ENCODE measurements at places on chromosomes 7 and 10. TPM values are rescaled to one million over a fixed set of nuclear protein-coding genes. Genes with fewer than 3 reads are reported as not detected.

The SYCE1 gene
- total RNA-seq = not detected

The SEPTIN7 gene
- total RNA-seq = 178 TPM

DNA sequence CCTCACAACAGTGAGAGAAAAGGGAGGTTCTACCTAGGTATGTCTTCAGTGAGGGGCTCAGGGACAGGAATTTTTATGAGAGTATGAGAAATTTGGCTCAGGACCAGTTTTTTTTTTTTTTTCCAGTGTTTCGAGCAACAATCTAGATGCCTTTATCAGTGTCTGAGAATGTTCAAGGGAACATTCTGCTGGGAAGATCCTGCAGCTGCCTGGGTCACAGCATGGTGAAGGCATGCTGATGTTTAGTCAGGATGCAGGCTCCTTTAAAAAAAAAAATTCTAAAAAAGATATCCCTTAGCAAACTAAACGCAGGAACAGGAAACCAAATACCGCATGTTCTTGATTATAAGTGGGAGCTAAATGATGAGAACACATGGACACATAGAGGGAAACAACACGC, 31.0 kb downstream of the SBDS start:
- no peaks in the 10 kb centered on the region for H3K4me1 ChIP-seq
- H3K36me3 ChIP-seq = peaks cover 4% of the 10 kb centered on the region
- no peak for DNase-seq
- H3K4me3 ChIP-seq = no peak overlapping the region
- no peaks in the 10 kb centered on the region for H3K27me3 ChIP-seq
- H3K27ac ChIP-seq = no peak overlapping the region

DNA sequence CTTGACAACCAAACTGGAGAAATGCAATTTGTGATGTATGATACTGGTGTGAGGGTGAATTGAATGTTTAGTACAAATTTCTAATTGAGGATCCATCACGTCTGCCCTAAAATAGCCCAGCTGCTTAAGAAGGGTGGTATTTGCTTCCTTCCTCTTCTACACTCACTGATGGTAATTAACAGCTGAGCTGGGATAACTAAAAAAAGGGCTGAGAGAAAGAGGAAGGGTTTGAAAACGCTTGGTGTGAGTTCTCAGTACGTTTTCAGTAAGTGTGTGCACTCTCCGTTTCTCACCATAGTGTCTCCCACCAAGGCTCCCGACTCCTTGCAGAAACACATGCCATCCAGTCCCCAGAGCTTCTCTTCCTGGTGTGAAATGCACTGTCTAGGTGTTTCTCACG, 54.3 kb downstream of the MAP3K8 start:
- no peak overlapping the region for H3K4me3 ChIP-seq
- no peaks in the 10 kb centered on the region for H3K27me3 ChIP-seq

GRCh38 chr7:133108023-133108422, 26.1 kb upstream of the CHCHD3 start:
- no peaks in the 10 kb centered on the region for H3K36me3 ChIP-seq
- no peak overlapping the region for H3K4me3 ChIP-seq
- H3K27ac ChIP-seq = no peak overlapping the region
- DNase-seq = no peak
- peaks cover 17% of the 10 kb centered on the region for H3K27me3 ChIP-seq

The LMOD2 gene
- total RNA-seq = not detected

The STOX1 gene
- 0.38 TPM for total RNA-seq

- H3K4me3 ChIP-seq = peak within 1 kb of the TSS; percentile 82
- DNase-seq = peak; percentile 66
- H3K27ac ChIP-seq = no peak within 1 kb of the TSS
- H3K27me3 ChIP-seq = peaks cover 36% of the 10 kb centered on the region
Measured at GRCh38 chr7:107044347-107045194, at the start of gene PRKAR2B. TSS of gene PRKAR2B (plus strand) at chr7:107044705. CDS start at chr7:107044908, 203 bp downstream.

DNA sequence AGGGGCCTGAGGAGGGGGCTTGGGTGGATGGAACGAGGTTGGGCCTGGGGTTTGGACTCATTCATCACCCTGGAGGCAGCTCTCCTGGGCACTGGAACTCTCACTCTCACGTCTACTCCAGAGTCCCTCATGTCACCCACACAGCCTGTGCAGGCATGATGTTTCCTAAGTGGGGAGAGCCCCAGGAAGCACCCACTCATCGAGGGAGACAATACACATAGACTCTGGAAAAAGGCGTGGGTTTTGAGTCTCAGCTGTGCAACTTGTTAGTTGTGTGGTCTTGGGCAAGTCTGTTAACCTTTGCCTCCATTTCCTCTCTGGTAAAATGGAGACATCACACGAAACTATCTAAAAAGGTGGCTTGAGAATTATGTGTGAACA, 25.9 kb upstream of the RBM20 start:
- DNase-seq = peak; percentile 66
- no peaks in the 10 kb centered on the region for H3K36me3 ChIP-seq
- H3K4me1 ChIP-seq = peaks cover 34% of the 10 kb centered on the region
- H3K4me3 ChIP-seq = no peak overlapping the region

DNA sequence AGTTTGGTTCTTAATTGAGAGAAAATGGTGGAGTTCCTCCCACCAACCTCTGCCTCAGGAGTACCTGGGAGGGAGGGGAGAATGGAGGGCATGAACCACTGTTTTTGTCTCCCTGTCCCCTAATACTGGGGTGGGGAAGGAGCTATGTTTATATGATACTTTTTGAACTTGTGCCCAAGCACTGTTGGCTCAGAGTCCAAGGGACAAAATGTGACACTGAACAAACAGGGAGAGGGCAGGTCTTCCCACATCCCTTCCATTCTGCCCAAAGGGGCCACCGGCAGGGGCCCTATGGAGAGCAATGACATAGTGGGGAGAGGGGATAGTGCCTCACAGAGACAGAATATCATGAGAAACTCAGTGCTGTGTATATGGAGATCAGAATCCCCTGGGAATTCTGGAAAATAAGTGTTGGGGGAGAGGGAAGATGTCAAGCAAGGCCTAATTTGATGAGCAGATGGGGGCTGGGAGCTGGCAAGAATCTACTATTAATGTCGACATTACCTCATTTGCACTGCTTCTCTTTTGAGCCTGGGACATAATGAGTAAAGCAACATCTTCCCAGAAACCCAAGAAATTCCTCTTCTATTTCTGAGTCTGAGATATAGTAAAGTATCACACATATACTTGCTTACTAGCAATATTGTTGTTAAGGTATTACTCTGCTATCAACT, 180.6 kb downstream of the CYP26A1 start:
- DNase-seq = no peak
- H3K36me3 ChIP-seq = no peaks in the 10 kb centered on the region
- no peak overlapping the region for H3K4me3 ChIP-seq
- H3K4me1 ChIP-seq = no peaks in the 10 kb centered on the region
- no peaks in the 10 kb centered on the region for H3K27me3 ChIP-seq
- H3K27ac ChIP-seq = no peak overlapping the region

The ACHE gene
- total RNA-seq = not detected

The STAG3 gene
- total RNA-seq = 41.0 TPM

DNA sequence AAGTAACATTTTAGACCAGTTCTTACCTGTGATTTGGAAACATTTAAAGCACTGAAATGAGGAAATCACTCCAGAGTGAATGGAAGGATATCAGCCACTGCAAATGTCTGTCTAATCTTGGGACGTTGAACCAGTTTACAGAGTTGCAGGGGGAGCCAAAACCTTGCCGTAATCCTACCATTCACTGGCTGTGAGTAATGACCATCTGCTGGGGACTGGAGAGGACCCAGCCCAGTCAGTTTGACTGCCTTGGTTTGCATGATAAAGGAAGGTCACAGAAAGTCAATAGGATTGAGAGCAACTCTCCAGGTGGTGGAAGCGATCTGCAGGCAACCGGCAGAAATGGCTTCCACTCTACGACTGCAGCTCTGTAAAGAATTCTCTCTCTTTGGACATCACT, 167.2 kb downstream of the AKR1D1 start:
- no peaks in the 10 kb centered on the region for H3K27me3 ChIP-seq
- H3K27ac ChIP-seq = no peak overlapping the region
- no peaks in the 10 kb centered on the region for H3K36me3 ChIP-seq
- DNase-seq = no peak

DNA sequence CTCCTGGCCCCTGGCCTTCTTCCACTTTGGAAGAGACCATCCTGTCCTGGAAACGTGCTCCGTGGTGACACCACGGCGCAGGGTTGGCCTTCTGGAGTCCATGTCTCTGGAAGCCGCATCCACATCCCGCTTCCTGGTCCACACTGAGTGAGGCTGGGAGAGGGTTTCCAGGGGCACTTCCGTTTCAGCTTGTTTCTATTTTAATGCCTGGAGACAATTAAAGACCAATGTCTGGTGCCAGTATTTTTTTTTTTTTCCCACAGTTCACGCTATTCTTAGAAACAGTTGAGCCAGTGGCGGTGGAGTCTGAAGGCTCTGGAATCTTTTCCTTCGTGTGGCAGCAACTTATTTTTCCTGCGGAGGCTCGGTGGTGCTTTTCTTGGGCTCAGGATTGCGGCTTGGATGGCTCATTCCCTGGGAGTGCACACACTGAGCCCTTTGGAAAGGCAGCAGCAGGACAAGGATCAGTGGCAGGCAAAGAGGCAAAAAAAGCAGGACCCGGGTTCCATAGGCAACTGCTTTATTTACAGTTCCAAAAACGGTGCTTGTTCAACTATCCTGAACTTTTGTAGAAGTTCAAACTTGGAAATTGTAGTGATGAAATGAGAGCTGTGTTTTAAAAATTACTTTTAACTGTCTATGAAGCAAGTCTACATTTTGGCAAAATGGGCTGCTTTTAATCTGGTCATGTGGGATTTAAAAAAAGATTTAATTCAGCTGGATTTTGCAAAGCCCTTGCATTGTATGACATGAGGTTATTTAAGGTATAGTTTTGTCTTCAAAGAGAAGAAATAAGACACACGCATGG, 202.8 kb downstream of the BAMBI start:
- no peak for DNase-seq
- H3K36me3 ChIP-seq = no peaks in the 10 kb centered on the region
- peaks cover 13% of the 10 kb centered on the region for H3K27me3 ChIP-seq
- no peak overlapping the region for H3K4me3 ChIP-seq
- H3K4me1 ChIP-seq = no peaks in the 10 kb centered on the region

GRCh38 chr10:5234106-5234860, 37.6 kb downstream of the AKR1C4 start:
- no peak for DNase-seq
- no peaks in the 10 kb centered on the region for H3K27me3 ChIP-seq
- H3K4me3 ChIP-seq = no peak overlapping the region
- H3K36me3 ChIP-seq = peaks cover 15% of the 10 kb centered on the region

The TSPAN12 gene
- not detected for total RNA-seq

DNA sequence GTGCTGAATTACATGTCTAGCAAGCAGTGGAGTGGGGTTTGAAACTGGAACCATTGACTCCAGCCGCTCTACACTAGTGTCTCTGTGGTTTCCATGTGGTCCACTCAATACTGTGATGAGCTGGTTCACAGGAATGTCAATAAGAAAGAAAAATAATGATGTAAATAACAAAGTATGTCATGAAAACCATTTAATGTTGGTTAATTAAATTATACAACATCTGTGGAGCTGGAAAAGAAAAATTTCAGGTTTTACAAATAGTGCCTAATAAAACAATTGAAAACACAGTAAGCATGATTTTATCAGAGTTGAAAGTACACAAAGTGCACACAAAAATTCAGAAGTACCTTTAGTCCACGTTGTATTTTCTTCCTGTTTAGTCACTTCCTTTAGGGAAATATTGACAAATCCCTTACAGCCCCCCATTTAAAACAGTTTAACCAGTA, 28.7 kb upstream of the NAMPT start:
- H3K27ac ChIP-seq = peak overlapping the region; percentile 39
- H3K4me1 ChIP-seq = peaks cover 24% of the 10 kb centered on the region
- no peaks in the 10 kb centered on the region for H3K36me3 ChIP-seq
- H3K27me3 ChIP-seq = peaks cover 24% of the 10 kb centered on the region
- no peak overlapping the region for H3K4me3 ChIP-seq
- no peak for DNase-seq

DNA sequence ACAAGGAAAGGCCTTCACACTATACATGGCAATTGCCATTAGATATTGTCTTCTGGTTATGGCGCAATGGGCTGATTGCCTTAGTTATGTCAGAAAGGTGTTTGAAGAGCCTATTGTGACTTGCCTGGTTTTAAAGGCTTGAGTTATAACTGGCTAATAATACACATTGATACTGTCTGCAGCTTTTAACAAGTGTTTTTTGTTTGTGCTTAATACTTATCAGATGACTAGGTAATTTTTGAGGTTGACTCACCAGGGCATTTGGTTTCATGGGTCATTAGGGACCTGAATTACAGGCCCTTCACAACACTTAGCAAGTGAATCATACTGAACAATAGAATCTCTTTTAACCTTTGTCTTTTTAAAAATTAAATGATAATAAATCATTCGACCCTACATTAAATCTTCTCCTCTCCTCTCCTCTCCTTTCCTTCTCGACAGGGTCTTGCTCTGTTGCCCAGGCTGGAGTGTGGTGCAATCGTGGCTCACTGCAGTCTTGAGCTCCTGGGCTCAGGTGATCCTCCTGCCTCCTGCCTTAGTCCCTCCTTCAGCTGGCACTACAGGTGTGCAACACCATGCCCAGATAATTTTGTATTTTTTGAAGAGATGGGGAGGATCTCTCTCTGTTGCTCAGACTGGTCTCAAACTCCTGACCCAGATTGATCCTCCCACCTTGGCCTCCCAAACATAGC, 196.3 kb downstream of the JCAD start:
- no peaks in the 10 kb centered on the region for H3K36me3 ChIP-seq
- peaks cover 6% of the 10 kb centered on the region for H3K27me3 ChIP-seq
- DNase-seq = no peak
- no peaks in the 10 kb centered on the region for H3K4me1 ChIP-seq
- no peak overlapping the region for H3K27ac ChIP-seq

The DNAH11 gene
- total RNA-seq = 0.02 TPM

The KCNIP2 gene
- 0.69 TPM for total RNA-seq

GRCh38 chr7:28068811-28069216, 111.8 kb downstream of the JAZF1 start:
- H3K27me3 ChIP-seq = no peaks in the 10 kb centered on the region
- no peak for DNase-seq
- H3K36me3 ChIP-seq = no peaks in the 10 kb centered on the region
- H3K4me1 ChIP-seq = no peaks in the 10 kb centered on the region
- no peak overlapping the region for H3K4me3 ChIP-seq
- no peak overlapping the region for H3K27ac ChIP-seq

The ADARB2 gene
- 1.4 TPM for total RNA-seq

Data from activated naive CD4-positive, alpha-beta T cell treated with anti-CD3 and anti-CD28 coated beads for 36 hours (primary cell).